A549 treated with AZD2906 at 1 μM for 4 hours (cell line): ENCODE measurements at places on chromosomes 3 and 15. TPM values are rescaled to one million over a fixed set of nuclear protein-coding genes. Genes with fewer than 3 reads are reported as not detected.

The TMEM158 gene
- total RNA-seq = 6.3 to 11.3 TPM (median 10.0 TPM) in 5 replicates

The KBTBD13 gene
- not detected in 5 replicates for total RNA-seq

The GPR62 gene
- not detected in 5 replicates for total RNA-seq

The C3orf18 gene
- total RNA-seq = 2.1 to 2.7 TPM (median 2.4 TPM) in 5 replicates

The CEMIP gene
- 0.78 to 1.2 TPM (median 1.0 TPM) in 5 replicates for total RNA-seq

The SIDT1 gene
- 0.32 to 0.58 TPM (median 0.51 TPM) in 5 replicates for total RNA-seq

The AHSG gene
- 0.05 to 0.12 TPM (median 0.06 TPM) in 4 of 5 replicates, not detected in the other for total RNA-seq

The RAB5A gene
- 41.3 to 66.5 TPM (median 48.0 TPM) in 5 replicates for total RNA-seq

The MESP1 gene
- 1.1 to 7.5 TPM (median 5.5 TPM) in 5 replicates for total RNA-seq

The SLC4A7 gene
- total RNA-seq = 8.6 to 15.6 TPM (median 13.9 TPM) in 5 replicates

The RNF13 gene
- 32.0 to 61.1 TPM (median 38.1 TPM) in 5 replicates for total RNA-seq

The ZNF774 gene
- 0.88 to 1.6 TPM (median 1.0 TPM) in 5 replicates for total RNA-seq

The MINDY2 gene
- total RNA-seq = 4.0 to 5.7 TPM (median 5.3 TPM) in 5 replicates

The NR2E3 gene
- 0.16 to 0.34 TPM (median 0.21 TPM) in 5 replicates for total RNA-seq

The PRR20G gene
- 1.4 to 2.8 TPM (median 2.6 TPM) in 5 replicates for total RNA-seq

The FAM3D gene
- not detected in 5 replicates for total RNA-seq
